Stimulated activated CD4-positive, alpha-beta T cell treated with anti-CD3 and anti-CD28 coated beads, Interleukin-1b, Interleukin-23, amount 100 ng/mL, for 24 hours (primary cell): ENCODE measurements at places on chromosomes 2 and 18.
A peak's percentile ranks its signal among the peaks of the same experiment; 100 is the strongest.

DNA sequence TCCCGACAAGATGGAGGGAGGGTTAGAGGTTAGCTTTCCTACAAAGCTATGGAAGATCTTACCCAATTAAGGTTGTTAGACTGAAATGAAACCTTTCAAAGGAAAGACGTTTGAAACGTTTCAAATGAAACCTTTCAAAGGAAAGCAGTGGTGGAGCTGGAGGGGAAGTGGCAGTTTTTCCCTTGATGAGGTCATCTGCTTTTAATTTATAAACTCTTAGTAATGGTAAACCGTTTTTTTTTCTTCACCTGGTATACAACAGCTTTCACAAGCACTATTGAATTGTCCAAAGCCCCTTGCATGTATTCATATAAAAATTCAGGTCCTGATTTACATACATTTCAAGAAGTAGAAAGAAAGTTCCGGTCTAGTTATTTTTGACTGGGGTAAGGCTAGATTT lies 7.4 kb downstream of the PMAIP1 start:
- DNase-seq = no peak

DNA sequence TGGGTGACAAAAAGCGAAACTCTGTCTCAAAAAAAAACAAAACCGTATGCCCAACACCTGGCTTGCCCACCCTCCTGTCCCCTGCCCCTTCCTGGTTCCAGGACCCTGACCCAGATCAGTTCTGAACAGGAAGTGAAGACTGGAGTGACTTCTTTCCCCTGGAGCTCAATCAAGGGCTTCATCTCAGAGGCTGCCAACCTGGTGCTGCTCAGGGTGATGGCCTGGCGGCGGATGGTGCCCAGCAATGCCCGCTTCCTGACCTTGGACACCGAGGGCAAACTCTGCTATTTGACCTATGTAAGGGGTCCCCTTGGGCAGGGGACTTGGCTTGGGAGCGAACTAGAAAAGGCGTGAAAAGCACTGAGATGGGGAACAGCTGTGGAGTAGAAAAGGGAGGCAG lies 5.9 kb downstream of the CATIP start:
- no peak for DNase-seq

GRCh38 chr2:148907085-148907785 lies 32.2 kb downstream of the KIF5C start:
- DNase-seq = no peak

DNA sequence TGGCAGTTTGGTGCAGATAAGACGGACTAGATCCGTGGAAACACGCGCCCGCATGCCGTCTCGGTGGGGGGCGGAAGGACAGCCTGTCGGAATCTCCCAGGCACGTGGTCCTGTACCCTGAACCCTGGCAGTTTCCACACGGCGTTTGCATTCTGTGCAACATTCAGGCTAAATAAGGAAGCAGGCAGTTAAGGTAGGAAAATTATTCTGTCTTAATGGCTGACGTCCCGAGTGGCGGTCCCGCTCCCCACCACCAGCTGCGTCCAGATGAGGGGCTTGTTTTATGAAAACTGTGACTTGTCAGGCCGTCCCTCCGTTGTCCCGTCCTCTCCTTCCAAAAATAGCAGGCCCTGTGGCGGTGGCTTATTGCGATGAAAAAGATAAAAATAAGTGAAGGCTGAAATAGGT lies 120.2 kb downstream of the NFATC1 start:
- DNase-seq = no peak

DNA sequence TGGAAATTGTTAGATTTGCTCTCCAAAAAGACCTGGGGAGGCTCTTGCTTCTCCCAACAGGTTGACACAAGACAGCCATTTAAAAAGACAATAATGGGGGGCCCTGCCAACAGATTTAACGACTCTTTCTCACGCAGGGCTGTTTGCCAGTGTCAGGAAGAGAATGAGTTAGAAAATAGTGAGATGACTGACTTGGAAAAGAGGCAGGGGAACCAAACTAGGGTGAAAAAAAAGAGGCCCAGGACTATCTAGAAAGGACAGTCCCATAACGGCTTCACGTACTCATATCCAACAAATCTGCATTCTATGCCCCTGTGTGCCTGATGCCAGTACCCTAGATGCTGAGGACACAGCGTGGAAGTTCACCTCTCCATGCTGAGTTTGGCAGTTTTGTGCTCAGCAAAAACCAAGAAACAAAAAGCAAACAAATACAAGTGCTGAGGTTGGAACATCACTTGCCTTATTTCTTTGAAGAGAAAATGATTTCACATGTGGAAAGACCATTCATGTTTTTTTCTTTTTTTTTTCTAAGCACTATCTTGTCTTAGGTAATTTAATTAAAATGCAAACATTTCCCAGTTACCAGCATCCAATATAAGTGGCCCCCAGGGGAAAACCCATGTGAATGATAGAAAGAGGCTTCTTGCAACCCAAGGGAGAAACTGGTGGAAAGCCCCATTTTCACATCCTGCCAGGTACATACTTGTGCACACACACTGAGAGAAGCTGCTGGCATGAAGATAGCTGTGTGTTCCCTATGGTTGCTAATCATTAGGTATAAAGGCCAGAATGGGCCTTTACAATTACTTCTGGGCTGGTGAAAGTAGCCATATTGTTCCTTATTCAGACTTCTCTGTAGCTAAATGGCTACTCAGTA lies 10.6 kb upstream of the WIPF1 start:
- no peak for DNase-seq

GRCh38 chr2:30266051-30266621 lies 34.8 kb downstream of the LBH start:
- DNase-seq = no peak

DNA sequence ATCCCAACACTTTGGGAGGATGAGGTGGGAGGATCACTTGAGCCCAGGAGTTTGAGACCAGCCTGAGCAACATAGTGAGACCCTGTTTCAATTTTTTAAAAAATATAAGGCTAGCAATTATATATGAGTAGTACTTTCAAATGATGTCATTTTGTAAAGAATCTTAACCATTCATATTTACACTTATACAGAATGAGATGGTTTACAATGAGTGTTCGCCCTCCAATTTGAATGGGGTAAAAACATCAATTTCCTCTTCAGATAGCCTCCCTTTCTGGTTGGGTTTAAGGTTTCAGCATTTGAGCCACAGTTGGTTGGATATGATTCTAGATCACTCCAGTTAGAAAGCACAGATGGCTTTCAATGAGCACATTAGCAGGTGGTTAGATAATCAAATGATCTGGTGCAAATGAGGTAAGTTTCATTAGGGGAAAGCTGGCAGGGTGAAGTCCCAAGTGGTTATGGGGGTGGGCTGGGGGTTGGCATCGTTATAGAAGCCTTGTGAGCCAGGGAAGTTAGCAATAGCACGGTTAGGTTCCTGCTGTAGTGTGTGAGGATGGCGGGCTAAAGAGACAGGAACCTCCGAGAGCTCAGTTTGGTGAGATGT lies 63.9 kb downstream of the TRPM8 start:
- no peak for DNase-seq

GRCh38 chr2:198883604-198884003 lies 574.1 kb downstream of the SATB2 start:
- no peak for DNase-seq

- no peak for DNase-seq
Measured at GRCh38 chr2:65165558-65165957, 35.7 kb upstream of the RAB1A start.

GRCh38 chr2:218028562-218029348 lies 26.0 kb upstream of the TNS1 start:
- no peak for DNase-seq

- DNase-seq = no peak
Measured at GRCh38 chr2:98468621-98469236, 24.1 kb downstream of the INPP4A start.

GRCh38 chr2:128438586-128438985 lies 119.9 kb upstream of the HS6ST1 start:
- no peak for DNase-seq

GRCh38 chr2:239187464-239188253 lies 213.2 kb downstream of the HDAC4 start:
- no peak for DNase-seq

- DNase-seq = no peak
Measured at GRCh38 chr2:184041077-184041476, 557.3 kb upstream of the ZNF804A start.

DNA sequence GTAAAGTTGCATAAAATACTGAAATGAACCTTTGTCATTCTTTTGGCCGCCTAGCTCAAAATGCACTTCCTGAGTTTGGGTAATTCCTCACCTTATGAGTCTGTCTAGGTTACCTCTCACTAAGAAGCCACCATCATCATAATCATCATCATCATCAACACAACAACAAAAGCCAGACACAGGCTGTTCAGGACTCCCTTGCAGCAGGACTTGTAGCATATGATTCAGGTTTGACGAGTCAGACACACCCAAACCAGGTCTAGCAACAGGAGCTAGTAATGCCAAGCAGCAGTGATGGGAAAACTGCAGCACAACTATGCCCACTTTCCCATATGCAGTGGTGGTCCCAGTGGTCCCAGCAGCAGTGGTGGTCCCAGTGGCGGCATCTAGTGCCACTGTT lies 2.8 kb upstream of the SGO2 start:
- DNase-seq = no peak

DNA sequence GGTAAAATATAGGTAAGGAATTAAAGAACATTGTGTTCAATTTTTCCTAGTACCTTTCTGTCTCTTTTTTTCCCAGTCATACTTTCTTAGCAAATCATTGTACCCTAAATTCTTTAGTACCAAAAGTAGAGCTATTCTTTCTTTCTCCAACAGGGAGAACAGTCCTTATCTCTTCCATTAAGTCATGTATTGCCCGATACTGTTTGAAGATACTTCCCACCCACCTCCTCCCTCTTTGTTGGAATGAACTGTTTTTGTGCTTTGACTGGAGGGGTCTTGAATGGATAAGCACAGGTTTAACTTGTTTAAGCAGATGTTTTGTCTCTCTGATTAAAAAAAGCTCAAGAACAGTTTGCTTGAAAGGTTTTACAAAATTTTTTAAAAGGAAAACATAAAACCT lies 41.3 kb downstream of the RAB10 start:
- no peak for DNase-seq

DNA sequence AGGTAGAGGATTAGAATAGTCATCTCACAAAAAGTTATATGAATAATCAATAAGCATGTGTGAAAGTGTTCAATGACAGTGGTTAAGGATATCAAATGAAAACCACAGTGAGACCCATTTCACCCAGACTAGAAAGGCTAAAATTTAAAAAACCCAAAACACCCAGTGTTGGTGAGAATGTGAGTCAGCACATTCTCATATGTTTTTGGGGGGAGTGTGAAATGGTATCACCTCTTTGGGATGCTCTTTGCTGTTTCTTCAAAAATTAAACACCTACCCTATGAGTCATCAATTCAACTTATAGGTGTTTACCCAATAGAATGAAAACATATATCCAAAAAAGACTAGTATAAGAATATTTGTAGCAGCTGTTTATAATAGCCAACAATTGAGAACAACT lies 69.8 kb downstream of the MAP3K20 start:
- DNase-seq = no peak

DNA sequence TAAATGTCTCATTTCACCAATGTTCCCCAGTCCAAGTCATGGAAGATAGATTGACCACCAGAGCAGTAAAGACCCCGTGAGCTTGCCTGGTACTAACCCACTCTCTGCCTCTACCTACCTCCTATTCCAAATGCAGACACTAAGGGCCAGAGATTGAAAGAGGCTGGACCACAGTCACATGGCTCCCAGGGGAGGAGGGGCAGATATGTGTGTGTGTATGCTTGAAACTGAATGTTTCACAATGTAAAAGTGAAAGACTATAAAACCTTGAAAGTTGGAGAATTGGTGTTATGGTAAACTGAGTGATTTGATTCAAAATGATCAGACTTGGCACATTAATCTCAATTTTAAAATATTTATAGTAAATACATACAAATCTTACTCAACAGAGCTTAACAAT lies 21.7 kb upstream of the KLHL29 start:
- no peak for DNase-seq

DNA sequence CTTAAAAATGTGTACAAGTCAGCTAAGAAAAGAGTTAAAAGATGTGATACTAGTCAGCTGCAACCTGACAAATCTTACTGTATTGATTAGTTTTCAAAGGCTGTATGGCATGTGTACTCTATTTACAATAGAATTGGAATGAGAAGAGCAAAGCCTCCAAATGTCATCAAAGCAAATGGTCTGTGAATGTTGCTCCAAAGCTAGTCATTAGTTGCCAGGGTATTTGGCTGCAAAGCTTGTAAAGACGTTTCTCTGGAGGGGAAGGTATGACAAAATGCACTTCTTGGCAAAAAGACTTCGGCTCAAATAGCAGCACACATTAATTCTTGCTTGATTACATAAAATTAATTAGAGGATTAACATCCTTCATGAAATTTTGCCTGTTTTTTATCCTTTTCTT lies 59.3 kb downstream of the ETAA1 start:
- DNase-seq = no peak

- no peak for DNase-seq
Measured at GRCh38 chr2:15429032-15429431, 132.1 kb downstream of the NBAS start.

- DNase-seq = peak; percentile 7
Measured at GRCh38 chr2:119476301-119477112, 44.9 kb downstream of the TMEM37 start.

DNA sequence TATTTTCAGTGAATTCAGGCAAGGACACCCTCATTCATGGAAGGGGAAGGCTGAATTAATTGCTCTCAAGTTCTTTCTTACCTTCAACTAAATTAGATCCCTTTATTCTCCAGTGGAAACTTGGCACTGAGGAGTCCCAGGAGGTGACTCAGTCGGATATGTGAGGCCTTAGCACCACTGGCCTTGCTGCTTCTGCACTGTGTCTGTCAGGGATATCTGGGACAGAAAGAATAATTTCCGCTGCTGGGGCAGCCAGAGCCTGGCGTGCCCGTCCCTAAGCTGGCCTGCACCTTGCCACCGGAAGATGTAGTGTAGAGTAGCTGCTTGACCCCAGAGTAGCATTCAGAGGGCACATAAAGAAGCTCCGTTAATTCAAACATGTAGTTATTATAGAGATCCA lies 53.4 kb downstream of the LIMS1 start:
- DNase-seq = no peak

DNA sequence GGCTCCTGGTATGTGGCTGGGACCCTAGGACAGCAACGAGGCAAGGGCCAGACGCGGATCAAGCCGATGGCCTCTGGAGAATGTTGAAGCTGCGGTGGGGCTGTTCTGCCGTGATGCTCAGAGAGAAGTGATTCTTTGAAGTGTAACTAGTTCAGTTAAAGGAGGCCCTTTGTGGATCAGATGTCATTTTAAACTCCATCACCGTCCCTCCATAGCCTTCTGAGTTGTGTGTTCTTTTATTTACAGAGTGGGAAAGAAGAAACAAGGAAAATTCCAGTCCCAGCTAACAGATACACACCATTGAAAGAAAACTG lies 403 bp downstream of the PNO1 start:
- no peak for DNase-seq

GRCh38 chr2:101290711-101291110 lies 17.8 kb downstream of the RNF149 start:
- DNase-seq = no peak

- DNase-seq = no peak
Measured at GRCh38 chr18:36649205-36649604, 179.6 kb downstream of the TPGS2 start.

GRCh38 chr2:16948053-16948452 lies 282.4 kb upstream of the CYRIA start:
- no peak for DNase-seq
